ENCODE measurements at places on chromosomes 1 and 21.
A peak's percentile ranks its signal among the peaks of the same experiment; 100 is the strongest.

- H3K27ac ChIP-seq = no peak overlapping the region
- no peak overlapping the region for H3K4me3 ChIP-seq
- no peak for DNase-seq
- H3K36me3 ChIP-seq = no peaks in the 10 kb centered on the region
- H3K27me3 ChIP-seq = no peaks in the 10 kb centered on the region
These were observed 12.6 kb upstream of the EPS8L3 start for GRCh38 chr1:109776206-109776835.

DNA sequence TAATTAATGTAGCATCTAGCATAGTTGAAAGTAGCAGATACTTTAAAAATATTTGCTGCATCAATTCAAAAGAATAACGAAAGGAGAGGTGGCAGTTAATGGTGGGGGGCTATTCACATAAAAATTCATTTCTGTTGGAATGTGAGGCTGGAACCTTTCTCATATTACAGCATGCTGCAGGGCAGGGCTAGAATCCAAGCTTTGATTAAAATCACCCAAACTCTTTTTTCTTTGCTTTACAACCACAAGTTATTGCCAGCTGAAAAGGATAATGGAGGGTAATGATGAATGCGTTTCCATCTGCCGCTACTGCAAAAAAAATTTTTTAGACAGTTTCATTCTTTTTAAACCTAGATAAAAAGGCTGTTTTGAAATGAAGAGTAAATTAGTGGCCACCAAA lies 9.8 kb downstream of the DISP1 start:
- no peaks in the 10 kb centered on the region for H3K36me3 ChIP-seq
- peaks cover 5% of the 10 kb centered on the region for H3K4me1 ChIP-seq
- no peak overlapping the region for H3K27ac ChIP-seq
- DNase-seq = no peak

DNA sequence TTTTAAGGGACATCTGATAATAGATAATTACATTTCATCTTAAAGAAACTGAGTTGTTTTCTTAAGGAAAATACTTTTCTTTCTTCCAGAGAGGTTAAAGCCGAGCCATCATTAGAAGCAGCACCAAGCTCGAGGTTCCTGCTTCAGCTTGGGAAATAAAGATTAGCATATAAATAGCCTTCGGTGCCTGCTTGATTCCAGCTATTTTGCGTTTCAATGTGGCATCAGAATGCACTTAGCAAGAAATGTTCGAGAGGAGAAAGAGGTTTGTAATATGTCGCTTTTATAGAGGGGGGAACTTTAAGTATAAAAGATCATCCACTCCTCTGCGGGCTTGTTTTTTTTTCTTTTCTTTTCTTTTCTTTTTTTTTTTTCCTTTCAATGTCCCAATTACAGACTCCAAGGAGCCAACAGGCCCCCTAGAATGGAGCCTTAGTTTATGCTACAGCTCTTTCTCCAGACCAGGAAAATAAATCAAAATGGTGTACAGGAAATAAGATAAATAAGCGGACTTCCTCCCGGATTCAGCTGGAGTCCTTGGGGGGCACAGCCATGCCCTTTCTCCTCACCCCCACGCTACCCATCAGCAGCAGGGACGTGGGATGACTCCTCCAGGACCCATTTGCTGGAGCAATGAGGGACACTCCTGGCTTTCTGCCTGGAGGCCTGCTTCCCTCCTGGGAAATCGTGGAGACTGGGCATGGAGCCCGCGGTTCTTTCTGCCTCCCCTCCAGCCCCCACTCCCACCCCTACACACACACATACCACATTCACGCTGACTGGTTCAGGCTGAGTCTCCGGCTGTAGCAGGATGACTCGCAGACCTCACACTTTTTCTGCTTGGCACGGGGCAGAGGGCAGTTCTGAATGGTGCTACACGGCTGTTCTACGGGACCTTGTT lies 131.6 kb downstream of the RRAGC start:
- no peaks in the 10 kb centered on the region for H3K4me1 ChIP-seq
- H3K27ac ChIP-seq = no peak overlapping the region
- no peak overlapping the region for H3K4me3 ChIP-seq

- peak; percentile 78 for DNase-seq
- H3K4me3 ChIP-seq = no peak overlapping the region
- H3K27me3 ChIP-seq = peaks cover 6% of the 10 kb centered on the region
- H3K36me3 ChIP-seq = no peaks in the 10 kb centered on the region
- H3K4me1 ChIP-seq = no peaks in the 10 kb centered on the region
These were observed 2.9 kb upstream of the PDZK1IP1 start for GRCh38 chr1:47192458-47193384.

DNA sequence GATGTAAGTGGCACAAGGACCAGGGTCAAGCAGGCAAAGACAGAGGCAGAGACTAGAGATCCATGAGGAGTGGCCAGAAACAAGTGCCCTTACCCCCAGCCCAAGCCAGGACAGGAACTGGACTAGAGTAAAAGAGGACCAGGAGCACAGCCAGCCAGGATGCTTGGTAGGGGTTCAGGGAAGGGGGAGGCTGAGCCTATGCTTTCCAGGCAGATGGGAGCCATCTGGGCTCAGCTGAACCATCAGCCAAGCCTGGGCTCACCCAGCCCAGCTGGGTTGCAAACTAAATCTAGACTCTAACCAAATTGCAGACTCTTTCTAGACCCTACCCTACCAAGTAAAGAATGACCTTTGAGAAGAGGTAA lies 15.2 kb downstream of the PDZK1IP1 start:
- no peak for DNase-seq
- no peaks in the 10 kb centered on the region for H3K4me1 ChIP-seq

GRCh38 chr1:175888996-175889395 lies 145.6 kb upstream of the TNR start:
- H3K4me1 ChIP-seq = peaks cover 6% of the 10 kb centered on the region
- H3K4me3 ChIP-seq = no peak overlapping the region
- no peak for DNase-seq
- H3K27ac ChIP-seq = no peak overlapping the region

DNA sequence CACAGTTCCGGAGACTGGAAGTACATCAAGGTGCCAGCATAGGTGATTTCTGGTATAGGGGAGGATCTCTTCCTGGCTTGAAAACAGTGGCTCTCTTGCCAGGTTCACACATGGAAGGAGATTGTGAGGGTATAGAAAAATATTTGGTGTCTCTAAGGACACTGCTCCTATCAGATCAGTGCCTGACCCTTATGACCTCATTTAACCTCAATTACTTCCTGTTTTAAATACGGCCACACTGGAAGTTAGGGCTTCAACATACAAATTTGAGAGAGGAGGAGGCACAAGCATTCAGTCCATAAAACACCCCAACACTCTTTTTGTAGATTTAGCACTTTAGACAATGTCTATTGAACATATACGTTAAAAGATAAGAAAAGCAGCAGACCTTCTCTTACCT lies 37.0 kb downstream of the COL6A1 start:
- peaks cover 5% of the 10 kb centered on the region for H3K4me1 ChIP-seq
- H3K27me3 ChIP-seq = no peaks in the 10 kb centered on the region
- no peak for DNase-seq
- no peak overlapping the region for H3K27ac ChIP-seq

DNA sequence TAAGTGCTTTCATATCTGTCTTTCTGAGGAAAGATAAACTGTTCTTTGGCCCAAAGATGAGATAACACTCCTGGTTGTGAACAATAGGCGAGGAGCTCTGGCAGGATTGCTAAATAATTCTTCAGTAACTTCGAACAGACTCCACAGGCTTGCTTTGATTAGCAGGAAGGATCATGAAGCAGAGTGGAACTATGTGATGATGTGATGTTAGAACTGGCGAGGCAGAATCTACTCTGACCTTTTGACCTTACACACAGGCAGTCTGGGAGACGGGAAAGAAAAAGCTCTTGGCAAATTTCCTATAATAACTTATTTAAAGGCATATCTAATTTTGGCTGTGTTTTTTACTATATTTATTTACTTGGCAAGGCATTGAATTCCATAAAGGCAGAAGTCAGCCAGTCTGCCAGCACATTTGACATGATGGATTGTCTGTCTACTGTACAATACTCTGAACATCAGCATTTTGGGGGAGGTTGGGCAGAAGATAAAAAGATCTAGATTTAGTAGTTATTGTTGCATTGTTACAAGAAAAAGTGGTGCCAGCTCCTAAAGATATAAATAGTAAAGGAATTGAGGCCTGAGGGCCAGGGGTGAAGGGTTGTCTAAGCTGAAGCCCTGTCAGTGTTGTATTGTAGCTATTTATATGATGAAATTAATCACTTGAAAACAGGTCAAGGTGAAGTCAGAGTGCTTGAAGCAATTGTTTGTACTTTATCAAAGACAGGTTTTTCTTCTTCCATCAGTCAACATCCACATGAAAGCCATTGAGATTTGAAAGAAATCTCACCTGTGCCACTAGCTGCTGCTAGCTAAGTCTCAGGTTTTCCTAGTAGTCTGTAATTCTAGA lies 708.8 kb downstream of the LTN1 start:
- peak; percentile 98 for DNase-seq
- H3K4me3 ChIP-seq = no peak overlapping the region
- peaks cover 29% of the 10 kb centered on the region for H3K4me1 ChIP-seq
- peak overlapping the region; percentile 81 for H3K27ac ChIP-seq

- no peak for DNase-seq
- H3K27ac ChIP-seq = peak overlapping the region; percentile 88
- H3K27me3 ChIP-seq = peaks cover 19% of the 10 kb centered on the region
- no peaks in the 10 kb centered on the region for H3K36me3 ChIP-seq
These were observed 720 bp downstream of the PSMB2 start for GRCh38 chr1:35640380-35641232.

GRCh38 chr1:59685101-59685500 lies 129.6 kb upstream of the HOOK1 start:
- peaks cover 9% of the 10 kb centered on the region for H3K4me1 ChIP-seq
- H3K27me3 ChIP-seq = no peaks in the 10 kb centered on the region
- DNase-seq = no peak
- no peak overlapping the region for H3K4me3 ChIP-seq
- no peaks in the 10 kb centered on the region for H3K36me3 ChIP-seq

- no peaks in the 10 kb centered on the region for H3K4me1 ChIP-seq
- no peak overlapping the region for H3K4me3 ChIP-seq
- no peak for DNase-seq
- no peak overlapping the region for H3K27ac ChIP-seq
These were observed 72.1 kb downstream of the SYT14 start for GRCh38 chr1:210010161-210010560.

Measured in cardiac muscle cell (in vitro differentiated cells and primary cell).